Brain pericyte (primary cell): ENCODE measurements at places on chromosomes 4 and X.

DNA sequence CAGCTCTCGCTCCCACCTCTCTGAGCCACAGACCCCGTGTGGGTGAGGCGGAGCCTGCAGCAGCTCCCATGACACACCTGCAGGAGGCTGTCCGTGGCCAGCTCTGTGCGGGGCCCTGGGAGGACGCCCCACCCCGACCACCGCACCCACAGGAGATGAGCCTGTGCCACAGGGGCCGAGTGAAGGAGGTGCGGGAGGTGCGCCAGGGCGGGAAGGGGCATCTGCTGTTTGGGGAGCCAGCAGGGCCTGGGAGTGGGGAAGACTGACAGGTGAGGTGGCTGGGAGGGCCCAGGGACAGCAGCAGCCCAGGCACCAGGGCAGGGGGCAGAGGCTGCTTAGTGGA lies 52.0 kb downstream of the ACOX3 start:
- no peak for DNase-seq

DNA sequence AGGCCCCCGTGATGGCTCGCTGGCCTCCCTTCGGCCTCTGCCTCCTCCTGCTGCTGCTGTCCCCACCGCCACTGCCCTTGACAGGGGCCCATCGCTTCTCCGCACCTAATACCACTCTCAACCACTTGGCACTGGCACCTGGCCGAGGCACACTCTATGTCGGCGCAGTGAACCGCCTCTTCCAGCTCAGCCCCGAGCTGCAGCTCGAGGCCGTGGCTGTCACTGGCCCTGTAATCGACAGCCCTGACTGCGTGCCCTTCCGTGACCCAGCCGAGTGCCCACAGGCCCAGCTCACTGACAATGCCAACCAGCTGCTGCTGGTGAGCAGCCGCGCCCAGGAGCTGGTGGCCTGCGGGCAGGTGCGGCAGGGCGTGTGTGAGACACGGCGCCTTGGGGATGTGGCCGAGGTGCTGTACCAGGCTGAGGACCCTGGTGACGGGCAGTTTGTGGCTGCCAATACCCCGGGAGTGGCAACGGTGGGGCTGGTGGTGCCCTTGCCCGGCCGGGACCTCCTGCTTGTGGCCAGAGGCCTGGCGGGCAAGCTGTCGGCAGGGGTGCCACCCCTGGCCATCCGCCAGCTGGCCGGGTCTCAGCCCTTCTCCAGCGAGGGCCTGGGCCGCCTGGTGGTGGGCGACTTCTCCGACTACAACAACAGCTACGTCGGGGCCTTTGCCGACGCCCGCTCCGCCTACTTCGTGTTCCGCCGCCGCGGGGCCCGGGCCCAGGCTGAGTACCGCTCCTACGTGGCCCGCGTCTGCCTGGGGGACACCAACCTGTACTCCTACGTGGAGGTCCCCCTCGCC lies 3.0 kb downstream of the PLXNB3 start:
- no peak for DNase-seq

DNA sequence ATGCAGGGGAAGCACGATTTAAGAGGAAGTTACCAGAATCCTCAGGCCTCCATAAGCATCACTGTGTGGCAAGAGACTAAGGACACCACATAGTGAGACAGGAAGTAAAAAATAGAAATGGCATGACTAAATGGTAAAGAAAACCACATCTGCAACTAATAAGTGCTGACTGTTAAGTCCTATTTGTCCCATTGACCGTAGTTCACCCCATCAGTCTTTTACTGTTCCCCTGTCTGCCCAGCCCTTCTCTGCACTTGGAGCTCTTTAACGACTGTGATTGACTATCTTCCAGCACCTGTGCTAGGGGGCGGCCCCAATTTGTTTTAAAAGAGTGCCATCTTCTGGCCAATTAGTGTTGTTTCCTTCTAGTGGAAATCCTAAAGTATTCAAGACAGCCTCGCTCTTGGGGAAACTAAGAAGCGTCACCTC lies 94.2 kb downstream of the MAOA start:
- no peak for DNase-seq

DNA sequence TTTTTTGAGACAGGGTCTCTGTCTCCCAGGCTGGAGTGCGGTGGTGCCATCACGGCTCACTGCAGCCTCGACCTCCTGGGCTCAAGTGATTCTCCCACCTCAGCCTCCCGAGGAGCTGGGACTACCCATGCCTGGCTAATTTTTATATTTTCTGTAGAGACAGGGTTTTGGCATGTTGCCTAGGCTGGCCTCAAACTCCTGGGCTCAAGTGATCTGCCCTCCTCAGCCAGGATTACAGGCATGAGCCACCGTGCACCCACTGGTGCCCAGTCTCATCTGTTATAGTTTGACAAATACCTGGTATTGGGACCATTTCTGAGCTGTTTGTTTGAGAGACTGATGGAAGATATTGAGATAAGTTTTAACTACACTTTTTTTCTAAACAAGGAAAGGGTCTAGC lies 57.5 kb upstream of the SMIM10 start:
- DNase-seq = no peak

DNA sequence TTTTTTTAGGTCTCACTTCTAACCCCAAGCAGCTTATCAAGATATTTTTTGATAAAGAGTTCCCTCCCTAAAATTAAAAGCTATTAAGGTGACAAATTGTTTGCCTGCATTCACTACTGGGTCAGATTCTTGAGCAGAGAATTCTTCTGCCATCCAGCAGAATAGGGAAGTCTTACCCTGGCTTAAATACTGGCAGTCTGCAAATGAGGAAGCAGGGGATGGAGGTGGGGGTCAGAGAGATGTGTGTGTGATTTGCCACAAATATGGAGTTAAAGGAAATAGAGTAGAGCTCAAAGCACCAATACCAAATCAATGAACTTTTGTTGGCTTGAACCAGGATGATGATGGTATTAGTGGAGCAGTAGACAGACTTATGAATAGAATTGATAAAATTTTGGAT lies 122.2 kb downstream of the ANXA5 start:
- DNase-seq = no peak

- no peak for DNase-seq
Measured at GRCh38 chr4:155929833-155930232, 23.8 kb downstream of the CTSO start.

DNA sequence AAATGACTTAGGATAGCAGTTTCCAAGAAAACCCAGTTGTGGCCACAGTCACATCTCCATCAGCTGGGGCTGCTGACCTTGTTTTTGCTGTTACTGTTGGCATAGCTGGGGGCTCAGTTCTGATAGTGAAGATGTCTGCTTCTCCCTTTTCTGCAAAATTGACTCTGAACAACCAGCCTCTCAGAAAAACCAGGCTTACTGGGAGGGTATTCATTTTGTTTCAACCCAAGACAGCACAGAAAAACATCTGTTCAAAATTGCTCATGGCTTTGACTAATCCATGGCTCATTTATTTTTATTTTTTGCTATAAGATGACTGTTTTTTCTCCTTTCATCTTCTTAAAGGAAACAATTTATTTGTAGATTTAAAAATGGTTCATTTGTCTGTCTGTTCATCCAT lies 53.1 kb downstream of the RASL11B start:
- no peak for DNase-seq

DNA sequence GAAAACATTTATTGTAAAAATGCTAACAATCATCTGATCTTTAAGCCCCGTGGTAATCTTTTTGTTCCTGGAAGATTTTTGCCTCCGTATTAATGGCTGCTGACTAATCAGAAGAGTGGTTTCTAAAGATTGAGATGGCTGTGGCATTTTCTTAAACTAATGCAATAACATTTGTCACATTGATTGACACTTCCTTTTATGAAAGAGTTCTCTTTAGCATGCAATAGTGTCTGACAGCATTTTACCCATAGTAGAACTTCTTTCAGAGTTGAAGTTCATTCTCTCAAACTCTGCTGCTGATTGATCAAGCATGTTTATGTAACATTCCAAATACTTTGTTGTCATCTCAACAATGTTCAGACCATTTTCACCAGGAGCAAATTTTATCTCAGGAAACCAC lies 26.8 kb upstream of the UGT2B4 start:
- DNase-seq = no peak
